ENCODE measurements at places on chromosomes 5 and 9. TPM values are rescaled to one million over a fixed set of nuclear protein-coding genes. Genes with fewer than 3 reads are reported as not detected.

Gene NDUFA8
- total RNA-seq = 49.2 TPM

Gene ZNF454
- total RNA-seq = 0.40 TPM

Gene ATG12
- 34.2 TPM for total RNA-seq

Gene TAF11L5
- not detected for total RNA-seq

Gene ACSL6
- not detected for total RNA-seq

Gene TEX48
- total RNA-seq = not detected

Gene GMCL2
- not detected for total RNA-seq

Gene FIBCD1
- not detected for total RNA-seq

Gene CD14
- 0.26 TPM for total RNA-seq

Gene SLCO6A1
- not detected for total RNA-seq

Gene CEL
- total RNA-seq = 0.07 TPM

Gene P4HA2
- total RNA-seq = 88.6 TPM

Gene HAVCR1
- total RNA-seq = not detected

Gene SHB
- 20.2 TPM for total RNA-seq

Gene SLC4A9
- not detected for total RNA-seq

Gene ANKRD55
- 0.33 TPM for total RNA-seq

Gene IL13
- total RNA-seq = not detected

Gene SPATA31A3
- total RNA-seq = not detected

Gene QRFP
- total RNA-seq = not detected

Gene UNC5A
- 1.6 TPM for total RNA-seq

Gene ANKRD33B
- total RNA-seq = 7.6 TPM

Gene NR2F1
- 32.4 TPM for total RNA-seq

Gene CNTNAP3
- total RNA-seq = 98.1 TPM

Gene NUTM2G
- total RNA-seq = not detected

Gene ST8SIA4
- total RNA-seq = 1.1 TPM
